ENCODE measurements at places on chromosomes 4 and X.

DNA sequence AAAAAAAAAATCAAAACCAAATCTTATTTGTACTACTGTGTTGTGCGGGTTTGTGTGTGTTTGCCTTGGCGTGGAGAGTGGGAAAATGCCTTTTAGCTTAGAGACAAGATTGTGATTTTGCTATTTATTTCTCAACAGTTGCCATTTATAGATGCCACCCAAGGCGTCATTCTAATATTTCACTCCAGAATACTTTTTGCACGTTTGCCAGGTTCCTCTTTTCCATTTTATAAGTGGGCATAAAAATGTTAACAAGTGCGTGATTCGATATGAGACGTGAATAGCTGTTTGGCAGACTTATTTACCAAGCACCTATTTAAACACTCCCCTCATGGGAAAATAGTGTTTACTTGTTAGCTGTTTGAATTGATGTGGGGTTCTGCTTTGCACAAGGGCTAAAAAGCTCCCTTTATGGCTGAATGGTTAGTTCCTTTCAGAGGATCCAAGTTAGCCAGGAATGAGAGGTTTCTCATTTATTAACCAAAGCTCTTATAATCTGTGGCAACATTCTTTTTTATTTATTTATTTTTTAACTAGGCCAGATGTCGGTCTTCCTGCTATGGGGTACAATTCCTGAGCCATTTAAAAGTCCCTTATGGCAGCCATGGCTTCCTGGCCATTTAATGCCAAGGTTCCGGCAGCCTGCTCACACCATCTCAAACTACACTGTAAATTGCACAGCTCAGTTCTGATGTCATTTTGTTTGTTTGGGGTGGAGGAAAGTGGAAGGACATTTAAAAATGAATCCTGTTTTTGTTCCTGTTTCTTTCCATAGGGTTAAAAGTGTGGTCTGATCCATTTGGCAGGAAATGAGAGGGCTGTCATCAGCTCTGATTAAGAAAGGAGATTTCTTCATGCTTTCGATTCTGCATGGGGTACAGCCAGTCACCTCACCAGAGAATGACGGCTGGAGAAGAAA is 14.6 kb downstream of the SMIM20 start:
- DNase-seq: no peak

GRCh38 chr4:120622601-120623000 is 299.9 kb downstream of the PRDM5 start:
- no peak for DNase-seq

GRCh38 chrX:150203248-150203645 is 159.9 kb upstream of the MAMLD1 start:
- DNase-seq: no peak

GRCh38 chr4:88320780-88321373 is 36.5 kb upstream of the PPM1K start:
- DNase-seq: peak; percentile 40

GRCh38 chrX:24014388-24015018 is 12.5 kb downstream of the KLHL15 start:
- no peak for DNase-seq

DNA sequence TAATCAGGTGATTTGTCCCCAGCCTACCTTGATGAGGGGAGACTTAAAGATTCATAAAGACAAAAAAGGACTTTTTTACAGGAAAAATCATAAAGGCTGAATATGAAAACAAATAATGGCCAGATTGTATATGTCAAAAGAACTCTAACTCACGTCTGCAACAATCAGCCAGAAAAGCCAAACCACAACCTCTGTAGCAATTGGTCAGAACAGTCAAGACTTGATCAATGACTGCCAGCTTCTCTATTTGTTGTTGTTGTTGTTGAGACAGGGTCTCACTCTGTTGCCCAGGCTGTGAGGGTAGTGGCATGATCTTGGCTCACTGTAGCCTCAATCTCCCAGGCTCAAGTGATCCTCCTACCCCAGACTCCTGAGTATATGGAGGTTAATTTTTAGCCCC is 35.9 kb upstream of the PPA2 start:
- no peak for DNase-seq

GRCh38 chr4:18077808-18078207 is 56.3 kb upstream of the LCORL start:
- DNase-seq: no peak

- no peak for DNase-seq
These were observed 38.4 kb upstream of the CLNK start for GRCh38 chr4:10722957-10723356.

GRCh38 chrX:123486297-123486696 is 246.6 kb downstream of the THOC2 start:
- no peak for DNase-seq

- DNase-seq: no peak
These were observed 876 bp upstream of the TACR3 start for GRCh38 chr4:103720661-103721060.

DNA sequence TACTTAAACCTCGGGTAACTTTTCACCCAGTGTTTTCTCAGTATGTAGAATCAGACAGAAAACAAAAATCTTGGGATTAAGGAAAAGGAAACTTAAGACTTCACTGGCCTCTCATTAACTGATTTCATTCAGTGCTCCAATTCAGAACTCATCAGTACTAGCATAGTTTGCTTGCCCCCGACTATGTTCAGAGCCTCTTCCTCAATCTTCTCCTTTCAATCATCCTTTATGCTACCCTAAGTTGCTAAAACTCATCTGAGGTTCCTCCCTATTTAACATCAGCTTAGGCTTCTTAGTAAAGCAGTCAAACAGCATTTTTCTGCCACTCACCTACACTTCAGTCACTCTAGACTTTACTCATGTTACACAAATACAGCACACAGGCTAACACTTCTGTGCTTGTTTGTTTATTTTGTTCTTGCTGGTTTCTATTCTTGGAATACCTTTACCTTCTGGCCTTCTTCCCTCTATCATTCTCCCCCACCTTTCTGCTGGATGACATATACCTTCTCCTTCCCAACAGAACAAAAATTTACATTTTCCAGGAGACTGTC is 163.0 kb upstream of the TLL1 start:
- DNase-seq: no peak
